Brain pericyte (primary cell): ENCODE measurements at places on chromosomes 12 and 14.

- no peak for DNase-seq
Observed at GRCh38 chr14:68774771-68775613, 17.9 kb downstream of the ZFP36L1 start.

DNA sequence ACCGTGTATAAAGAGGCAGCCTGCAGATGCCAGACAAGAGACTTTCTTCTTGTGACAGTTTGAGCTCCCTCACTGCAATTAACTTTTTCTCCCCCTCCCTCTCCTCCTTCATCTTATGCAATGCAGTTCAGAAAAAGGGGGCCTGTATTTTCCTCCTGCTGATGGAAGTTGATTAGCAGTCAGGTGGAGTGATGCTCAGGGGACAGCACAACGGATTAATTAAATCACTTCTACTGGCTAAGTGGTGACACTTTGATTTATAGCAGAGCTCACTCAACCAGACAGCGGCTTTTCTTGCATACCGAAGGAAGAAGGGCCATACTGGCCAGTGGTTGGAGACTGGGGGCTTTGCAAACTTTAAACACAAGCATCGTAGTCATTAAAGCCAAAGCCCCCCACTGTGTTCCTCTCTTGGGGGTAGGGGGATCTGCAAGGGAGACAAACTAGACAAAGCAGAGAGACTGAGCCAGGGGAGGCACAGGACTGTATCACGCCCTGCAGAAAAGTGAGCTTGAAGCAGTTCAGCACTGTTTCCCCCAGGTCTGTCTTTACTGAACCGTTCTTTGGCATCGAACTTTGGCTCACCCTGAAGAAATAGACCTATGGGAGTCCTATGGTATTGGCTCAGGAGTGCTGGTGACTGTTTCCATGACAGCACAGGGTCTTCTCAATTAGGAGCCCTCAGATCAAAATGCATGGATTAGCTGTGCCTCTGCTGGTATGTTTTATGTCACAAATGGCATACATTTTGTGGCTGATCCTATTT is 47.7 kb downstream of the SPRING1 start:
- DNase-seq, result no peak

- no peak for DNase-seq
Observed at GRCh38 chr14:85401384-85401783, 128.6 kb upstream of the FLRT2 start.

- no peak for DNase-seq
Observed at GRCh38 chr14:65434216-65434850, 21.8 kb downstream of the FUT8 start.

GRCh38 chr12:46553266-46553665 is 180.7 kb upstream of the SLC38A2 start:
- DNase-seq, result no peak

DNA sequence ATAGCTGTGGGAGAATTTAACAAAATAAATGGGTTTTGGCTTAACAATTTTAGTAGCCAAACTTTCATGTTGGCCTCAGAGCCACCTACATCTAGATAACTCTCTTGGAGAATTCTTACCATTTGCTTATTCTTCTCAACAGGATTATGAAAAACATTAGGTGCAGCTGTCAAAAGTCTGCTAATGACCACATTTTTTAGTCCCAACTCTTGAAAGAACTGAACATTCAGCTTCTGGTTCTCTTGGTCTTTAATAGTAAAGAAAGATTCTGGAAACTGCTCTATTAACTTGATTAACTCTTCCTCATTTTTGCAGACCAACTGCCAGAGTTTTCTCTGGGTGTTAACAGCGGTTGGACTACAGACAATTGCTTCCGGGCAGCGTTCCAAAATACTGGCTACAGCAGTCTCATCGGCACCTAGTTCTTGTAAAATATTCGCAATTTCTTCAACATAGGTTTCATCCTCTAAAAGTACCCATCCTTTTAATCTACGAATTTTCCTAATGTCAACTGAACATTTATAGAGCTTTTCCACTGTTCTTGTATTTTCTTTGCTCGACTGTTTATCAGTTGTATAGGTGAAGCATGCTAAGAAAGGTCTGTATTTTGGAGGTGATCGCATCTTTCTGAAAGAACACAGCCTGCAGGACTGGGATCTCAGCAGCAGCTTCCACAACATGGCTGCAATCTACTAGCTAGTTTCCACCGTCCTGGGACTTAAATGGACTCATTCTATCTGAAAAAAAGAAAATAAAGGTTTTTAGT is 8.7 kb downstream of the MTERF2 start:
- no peak for DNase-seq

GRCh38 chr14:71726580-71727021 is 205.6 kb upstream of the RGS6 start:
- no peak for DNase-seq

DNA sequence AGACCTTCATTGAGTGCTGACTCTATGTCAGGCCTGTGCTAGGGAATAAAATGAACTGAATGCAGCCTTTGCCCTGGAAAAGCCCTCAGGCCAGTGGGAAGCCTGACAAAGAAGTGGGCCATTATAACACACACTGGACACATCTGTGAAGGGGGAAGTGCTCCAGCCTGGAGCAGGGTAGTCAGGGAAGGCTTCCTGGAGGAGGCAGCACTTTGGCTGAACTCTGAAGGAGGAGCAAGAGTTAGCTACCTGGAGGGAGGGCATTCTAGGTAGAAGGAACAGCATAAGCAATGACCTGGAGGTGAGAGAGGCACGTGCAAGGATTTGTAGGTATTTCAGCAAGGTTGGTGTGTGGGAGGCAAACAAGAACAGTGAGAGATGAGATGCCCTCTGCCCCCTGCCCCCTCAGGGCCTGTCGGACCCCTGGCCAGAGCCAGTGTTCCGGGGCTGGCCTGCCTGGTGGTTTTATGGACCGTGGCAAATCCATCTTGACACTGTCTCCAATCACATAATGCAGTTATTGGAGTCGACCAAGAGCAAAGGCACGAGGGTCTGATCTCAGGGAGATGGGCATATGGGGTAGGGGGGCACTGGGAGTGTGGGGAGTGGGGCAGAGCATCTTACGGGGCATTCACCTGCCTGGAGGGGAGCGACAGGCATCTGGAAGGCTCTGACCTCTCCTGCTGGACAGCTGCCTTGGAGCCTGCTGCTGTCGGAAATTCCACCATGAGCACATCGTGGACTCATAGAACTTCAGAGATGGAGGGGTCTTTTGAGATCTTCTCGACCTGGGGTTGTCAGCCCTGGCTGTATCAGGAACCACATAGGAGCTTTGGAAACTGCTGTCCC is 2.7 kb upstream of the FAM222A start:
- peak; percentile 24 for DNase-seq

DNA sequence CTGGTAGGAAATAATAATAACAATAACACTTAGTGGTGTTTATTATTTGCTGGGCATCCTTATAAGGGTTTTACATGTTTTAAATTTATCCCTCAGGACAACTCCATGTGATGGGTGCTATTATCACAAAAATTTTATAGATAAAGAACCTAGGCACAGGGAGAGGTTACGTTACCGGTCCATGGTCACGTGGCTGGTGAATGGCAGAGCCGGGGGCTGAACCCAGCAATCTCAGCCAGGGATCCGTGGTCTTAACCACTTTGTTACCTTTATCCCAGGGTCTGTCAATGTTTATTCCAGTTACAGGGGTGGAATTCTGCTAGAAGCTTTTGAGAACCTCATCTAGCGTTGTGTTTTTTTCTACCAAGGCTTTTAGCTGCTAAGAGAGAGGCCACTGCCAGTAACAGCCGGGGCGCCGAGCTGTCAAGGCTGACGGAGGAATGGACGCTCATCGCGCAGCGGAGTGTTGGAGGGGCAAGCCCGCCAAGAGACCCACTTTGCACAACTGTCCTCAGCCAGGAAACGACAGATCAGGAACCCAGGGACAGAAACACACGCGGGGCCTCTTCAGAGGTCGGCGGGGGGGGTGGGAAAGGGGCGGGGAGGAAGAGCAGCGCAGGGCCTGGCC is 418 bp downstream of the AMN1 start:
- DNase-seq, result no peak

DNA sequence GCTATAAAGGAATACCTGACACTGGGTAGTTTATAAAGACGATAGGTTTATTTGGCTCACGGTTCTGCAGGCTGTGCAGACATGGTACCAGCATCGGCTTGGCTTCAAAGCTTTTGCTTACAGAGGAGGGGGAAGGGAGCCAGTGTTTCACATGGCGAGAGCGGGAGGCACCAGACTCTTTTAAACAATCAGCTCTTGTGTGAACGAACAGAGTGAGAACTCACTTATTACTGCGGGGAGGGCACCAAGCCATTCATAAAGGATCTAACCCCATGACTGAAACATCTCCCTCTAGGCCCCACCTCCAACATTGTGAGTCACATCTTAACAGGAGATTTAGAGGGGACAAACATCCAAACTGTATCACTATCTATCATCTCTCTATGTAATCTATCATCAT is 227.4 kb downstream of the TMEM132D start:
- no peak for DNase-seq

GRCh38 chr12:105261010-105261409 is 25.0 kb upstream of the APPL2 start:
- no peak for DNase-seq

- no peak for DNase-seq
Observed at GRCh38 chr12:1720494-1720893, 29.6 kb downstream of the ADIPOR2 start.

DNA sequence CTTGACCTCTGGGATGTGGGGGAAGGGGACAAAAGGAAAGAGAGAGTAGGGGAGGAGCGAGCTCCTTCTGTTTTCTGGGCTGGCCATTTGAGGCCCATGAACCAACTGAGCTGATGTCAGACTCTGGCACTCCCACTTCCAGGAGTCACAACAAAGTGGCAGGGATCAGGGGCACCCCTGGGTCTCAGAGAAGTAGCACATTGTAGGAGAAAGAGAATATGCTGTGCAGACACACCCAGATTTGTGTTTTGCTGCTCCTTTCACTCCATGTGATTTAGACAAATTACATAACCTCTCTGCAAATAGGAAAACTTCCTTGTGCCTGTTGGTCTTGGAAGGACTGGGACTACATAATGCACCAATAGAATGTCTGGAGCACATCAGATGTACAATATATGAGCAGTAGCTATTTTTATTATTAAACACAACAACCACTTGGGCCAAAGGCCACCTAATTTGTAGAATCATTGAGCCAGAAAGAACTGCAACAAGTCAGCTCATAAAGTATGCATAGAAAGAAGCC is 265.5 kb downstream of the ZFP36L1 start:
- no peak for DNase-seq
